Naive thymus-derived CD4-positive, alpha-beta T cell (primary cell): ENCODE measurements at places on chromosomes 13 and 19.

DNA sequence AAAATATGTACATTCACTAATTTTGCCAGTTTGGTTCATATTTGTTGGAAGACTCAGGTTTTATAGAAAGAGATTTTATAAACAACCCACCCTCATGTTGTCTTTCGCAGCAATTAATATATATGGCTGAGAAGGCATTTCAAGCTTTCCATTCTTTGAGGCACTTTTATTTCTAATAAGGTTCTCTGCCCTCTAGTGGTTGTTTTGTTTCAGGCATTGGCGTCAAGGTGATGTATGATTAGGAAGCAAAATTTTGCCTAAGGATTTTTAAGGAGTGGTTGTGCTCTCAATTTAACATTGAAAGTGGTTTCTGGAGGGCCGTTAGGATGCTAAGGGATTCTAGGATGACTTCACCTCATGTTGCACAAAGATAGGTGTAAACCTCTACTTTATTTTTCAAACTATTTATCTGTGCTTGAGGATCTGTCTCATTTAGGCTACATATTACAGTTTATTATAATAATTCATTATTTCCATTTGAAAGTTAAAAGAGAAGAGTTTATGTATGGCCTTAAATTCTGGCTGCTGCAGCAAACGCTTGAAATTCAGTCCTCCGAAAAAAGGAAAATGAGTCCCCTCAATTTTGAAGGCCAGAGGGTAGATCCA is 35.9 kb downstream of the OXGR1 start:
- no peaks in the 10 kb centered on the region for H3K4me1 ChIP-seq
- no peaks in the 10 kb centered on the region for H3K36me3 ChIP-seq
- H3K4me3 ChIP-seq = no peak overlapping the region
- DNase-seq = no peak

- H3K36me3 ChIP-seq = no peaks in the 10 kb centered on the region
- no peaks in the 10 kb centered on the region for H3K4me1 ChIP-seq
- DNase-seq = no peak
- H3K27me3 ChIP-seq = no peaks in the 10 kb centered on the region
- H3K4me3 ChIP-seq = no peak overlapping the region
These were observed 230.0 kb downstream of the MYO16 start for GRCh38 chr13:108859197-108860012.

- no peak within 1 kb of the TSS for H3K4me3 ChIP-seq
- no peaks in the 10 kb centered on the region for H3K27me3 ChIP-seq
- H3K36me3 ChIP-seq = no peaks in the 10 kb centered on the region
- no peak for DNase-seq
- no peak within 1 kb of the TSS for H3K27ac ChIP-seq
These were observed at the start of gene SACS for GRCh38 chr13:23433171-23434153. Gene SACS, minus strand, starts transcription at chr13:23433702. Its CDS starts 22,463 bp downstream, at chr13:23411239.

DNA sequence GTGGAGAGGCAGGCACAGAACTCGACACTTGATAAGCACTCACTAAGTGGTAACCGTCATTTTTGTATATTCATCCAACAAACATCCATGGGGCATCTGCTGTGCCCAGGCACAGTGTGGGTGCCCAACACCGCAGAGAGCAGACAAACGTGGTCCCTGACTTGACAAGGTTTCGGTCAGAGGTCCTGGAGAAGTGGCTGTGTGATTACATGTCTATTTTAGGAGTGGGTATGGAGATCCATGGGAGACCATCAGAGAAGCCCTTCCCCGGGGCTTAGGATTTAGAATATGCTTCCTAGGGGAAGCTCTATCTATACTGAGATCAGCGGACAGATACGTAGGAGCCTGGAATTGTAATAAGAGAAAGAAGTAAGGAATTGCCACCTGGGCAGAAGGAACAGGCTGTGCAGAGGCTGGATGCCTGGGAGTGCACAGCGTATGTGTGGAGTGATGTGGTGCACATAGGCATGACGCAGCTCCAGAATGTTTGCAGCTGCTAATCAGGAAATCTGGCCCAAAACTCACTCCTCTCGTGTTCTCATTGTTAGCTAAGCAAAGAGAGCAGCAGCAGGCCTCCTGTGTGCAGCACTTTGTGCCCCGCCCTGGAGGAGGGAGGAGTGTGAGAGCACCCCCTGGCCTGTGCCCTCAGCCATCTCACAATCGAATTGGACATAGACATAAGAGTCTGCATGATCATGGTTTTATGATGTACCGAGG is 23.0 kb upstream of the IRS2 start:
- no peak overlapping the region for H3K4me3 ChIP-seq
- H3K27ac ChIP-seq = no peak overlapping the region
- DNase-seq = no peak
- H3K36me3 ChIP-seq = no peaks in the 10 kb centered on the region

- no peaks in the 10 kb centered on the region for H3K36me3 ChIP-seq
- H3K27me3 ChIP-seq = no peaks in the 10 kb centered on the region
- no peak overlapping the region for H3K4me3 ChIP-seq
- H3K4me1 ChIP-seq = no peaks in the 10 kb centered on the region
These were observed 1181.2 kb downstream of the PCDH9 start for GRCh38 chr13:66048888-66049287.

- no peaks in the 10 kb centered on the region for H3K27me3 ChIP-seq
- H3K36me3 ChIP-seq = peaks cover 20% of the 10 kb centered on the region
- H3K4me1 ChIP-seq = no peaks in the 10 kb centered on the region
- no peak overlapping the region for H3K27ac ChIP-seq
- DNase-seq = no peak
These were observed 7.5 kb upstream of the ZNF350 start for GRCh38 chr19:51994048-51994644.

- H3K36me3 ChIP-seq = no peaks in the 10 kb centered on the region
- H3K4me3 ChIP-seq = no peak overlapping the region
- no peaks in the 10 kb centered on the region for H3K4me1 ChIP-seq
- no peak for DNase-seq
- H3K27me3 ChIP-seq = no peaks in the 10 kb centered on the region
These were observed 2.9 kb downstream of the NUMBL start for GRCh38 chr19:40687525-40688016.

- DNase-seq = no peak
- H3K36me3 ChIP-seq = no peaks in the 10 kb centered on the region
- no peaks in the 10 kb centered on the region for H3K27me3 ChIP-seq
- no peak overlapping the region for H3K27ac ChIP-seq
- H3K4me1 ChIP-seq = peaks cover 6% of the 10 kb centered on the region
These were observed 66.6 kb downstream of the GADD45B start for GRCh38 chr19:2542341-2543069.

- no peaks in the 10 kb centered on the region for H3K36me3 ChIP-seq
- no peak overlapping the region for H3K4me3 ChIP-seq
- H3K27me3 ChIP-seq = no peaks in the 10 kb centered on the region
- DNase-seq = no peak
These were observed 19.7 kb downstream of the SCEL start for GRCh38 chr13:77555246-77555645.

GRCh38 chr19:50387868-50388245 is 3.7 kb downstream of the POLD1 start:
- no peaks in the 10 kb centered on the region for H3K36me3 ChIP-seq
- no peak overlapping the region for H3K4me3 ChIP-seq
- H3K4me1 ChIP-seq = peaks cover 3% of the 10 kb centered on the region
- no peak for DNase-seq

GRCh38 chr13:51249255-51249654 is 27.1 kb downstream of the FAM124A start:
- no peaks in the 10 kb centered on the region for H3K4me1 ChIP-seq
- no peak overlapping the region for H3K27ac ChIP-seq
- DNase-seq = no peak
- no peaks in the 10 kb centered on the region for H3K36me3 ChIP-seq
- no peak overlapping the region for H3K4me3 ChIP-seq

- peak overlapping the region; percentile 100 for H3K27ac ChIP-seq
- DNase-seq = no peak
- H3K27me3 ChIP-seq = no peaks in the 10 kb centered on the region
These were observed 3.2 kb downstream of the NAPA start for GRCh38 chr19:47511681-47512080.

- no peak for DNase-seq
- H3K27ac ChIP-seq = no peak overlapping the region
- no peak overlapping the region for H3K4me3 ChIP-seq
- no peaks in the 10 kb centered on the region for H3K4me1 ChIP-seq
- no peaks in the 10 kb centered on the region for H3K27me3 ChIP-seq
These were observed 24.3 kb downstream of the CCNA1 start for GRCh38 chr13:36456577-36456976.

DNA sequence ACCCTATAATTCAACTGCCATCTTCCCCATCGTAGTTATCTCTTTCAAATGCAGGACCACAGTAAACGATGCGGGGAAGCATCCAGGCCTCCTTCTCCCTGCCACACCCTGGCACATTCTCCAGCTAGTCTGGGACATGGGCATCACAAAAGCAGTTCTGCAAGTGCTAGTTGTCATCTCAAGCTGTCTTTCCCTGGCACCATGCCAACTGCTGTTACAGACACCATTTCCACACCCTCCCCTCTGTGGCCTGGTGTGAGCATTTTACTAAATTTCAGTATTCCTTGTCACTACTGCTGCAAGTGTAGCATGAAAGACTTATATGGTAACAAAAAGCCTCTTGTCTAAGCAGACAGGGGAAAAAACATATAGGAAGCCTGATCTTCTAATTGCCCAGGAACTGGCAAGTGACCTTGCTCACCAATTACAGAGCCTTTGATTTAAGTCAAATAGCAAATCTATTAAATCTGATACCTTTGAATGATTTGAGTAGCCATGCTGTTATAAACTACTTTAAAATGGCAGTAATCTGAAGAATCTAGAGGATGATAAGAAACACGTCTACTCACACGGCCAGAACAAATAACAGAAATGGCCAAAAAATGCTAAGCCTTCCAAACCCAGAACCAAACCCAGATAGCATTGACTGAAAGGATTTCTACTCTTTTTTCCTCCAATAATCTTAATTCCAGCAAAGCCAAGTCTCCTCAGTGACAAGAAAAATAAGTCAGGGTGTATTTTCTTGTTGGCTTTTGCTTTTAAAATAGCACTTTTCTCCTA is 179.0 kb downstream of the NUFIP1 start:
- no peak overlapping the region for H3K27ac ChIP-seq
- DNase-seq = no peak
- no peaks in the 10 kb centered on the region for H3K4me1 ChIP-seq
- no peaks in the 10 kb centered on the region for H3K27me3 ChIP-seq
- no peak overlapping the region for H3K4me3 ChIP-seq

GRCh38 chr19:3005345-3005744 is 23.7 kb downstream of the TLE2 start:
- no peak overlapping the region for H3K4me3 ChIP-seq
- H3K27me3 ChIP-seq = no peaks in the 10 kb centered on the region
- H3K4me1 ChIP-seq = no peaks in the 10 kb centered on the region

DNA sequence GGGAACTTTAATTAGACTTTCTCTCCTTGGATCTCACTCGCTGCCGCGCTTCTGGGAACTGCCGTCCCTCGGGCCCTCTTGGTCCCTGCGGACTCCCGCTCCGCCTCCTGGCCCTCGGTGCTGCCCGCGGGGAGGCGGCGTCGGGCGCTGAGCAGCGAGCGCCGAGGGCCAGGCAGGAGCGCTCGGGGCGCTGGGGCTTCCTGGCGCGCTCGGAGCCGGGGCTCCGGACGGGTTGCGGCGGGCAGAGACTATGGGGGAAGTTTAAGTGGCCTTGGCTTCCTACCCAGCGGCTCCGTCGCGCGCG is 704 bp downstream of the CHST8 start:
- H3K4me1 ChIP-seq = no peaks in the 10 kb centered on the region
- H3K4me3 ChIP-seq = no peak overlapping the region
- DNase-seq = no peak
- H3K36me3 ChIP-seq = no peaks in the 10 kb centered on the region

GRCh38 chr13:76991796-76992547 is at the start of gene CLN5:
Gene CLN5, plus strand, starts transcription at chr13:76992081. Its CDS starts 18 bp downstream, at chr13:76992099.
- peak; percentile 93 for DNase-seq
- H3K36me3 ChIP-seq = peaks cover 5% of the 10 kb centered on the region
- H3K4me1 ChIP-seq = peaks cover 19% of the 10 kb centered on the region
- H3K4me3 ChIP-seq = peak within 1 kb of the TSS; percentile 87

- H3K36me3 ChIP-seq = no peaks in the 10 kb centered on the region
- H3K27ac ChIP-seq = peak overlapping the region; percentile 59
- no peaks in the 10 kb centered on the region for H3K27me3 ChIP-seq
- DNase-seq = peak; percentile 78
- H3K4me3 ChIP-seq = peak overlapping the region; percentile 37
These were observed 27.2 kb downstream of the RCBTB2 start for GRCh38 chr13:48505597-48506091.

- H3K4me1 ChIP-seq = no peaks in the 10 kb centered on the region
- H3K4me3 ChIP-seq = no peak overlapping the region
- H3K27ac ChIP-seq = no peak overlapping the region
- no peaks in the 10 kb centered on the region for H3K27me3 ChIP-seq
- no peaks in the 10 kb centered on the region for H3K36me3 ChIP-seq
These were observed 31.1 kb downstream of the CEACAM8 start for GRCh38 chr19:42563352-42564210.

GRCh38 chr13:106981051-106981450 is 413.1 kb upstream of the ARGLU1 start:
- H3K4me1 ChIP-seq = no peaks in the 10 kb centered on the region
- H3K36me3 ChIP-seq = no peaks in the 10 kb centered on the region
- H3K27ac ChIP-seq = no peak overlapping the region
- no peak overlapping the region for H3K4me3 ChIP-seq
- DNase-seq = no peak

- no peak overlapping the region for H3K27ac ChIP-seq
- no peaks in the 10 kb centered on the region for H3K27me3 ChIP-seq
- no peak for DNase-seq
- no peaks in the 10 kb centered on the region for H3K36me3 ChIP-seq
- no peaks in the 10 kb centered on the region for H3K4me1 ChIP-seq
These were observed 418.8 kb downstream of the GPC5 start for GRCh38 chr13:91817250-91817649.

GRCh38 chr13:32976056-32976805 is 40.0 kb upstream of the KL start:
- no peak for DNase-seq
- no peaks in the 10 kb centered on the region for H3K4me1 ChIP-seq
- no peaks in the 10 kb centered on the region for H3K27me3 ChIP-seq
- H3K27ac ChIP-seq = no peak overlapping the region
- no peak overlapping the region for H3K4me3 ChIP-seq

GRCh38 chr19:4691373-4691772 is 21.2 kb upstream of the MYDGF start:
- DNase-seq = no peak
- H3K27me3 ChIP-seq = no peaks in the 10 kb centered on the region
- H3K27ac ChIP-seq = no peak overlapping the region
- H3K4me3 ChIP-seq = no peak overlapping the region
- H3K4me1 ChIP-seq = no peaks in the 10 kb centered on the region

DNA sequence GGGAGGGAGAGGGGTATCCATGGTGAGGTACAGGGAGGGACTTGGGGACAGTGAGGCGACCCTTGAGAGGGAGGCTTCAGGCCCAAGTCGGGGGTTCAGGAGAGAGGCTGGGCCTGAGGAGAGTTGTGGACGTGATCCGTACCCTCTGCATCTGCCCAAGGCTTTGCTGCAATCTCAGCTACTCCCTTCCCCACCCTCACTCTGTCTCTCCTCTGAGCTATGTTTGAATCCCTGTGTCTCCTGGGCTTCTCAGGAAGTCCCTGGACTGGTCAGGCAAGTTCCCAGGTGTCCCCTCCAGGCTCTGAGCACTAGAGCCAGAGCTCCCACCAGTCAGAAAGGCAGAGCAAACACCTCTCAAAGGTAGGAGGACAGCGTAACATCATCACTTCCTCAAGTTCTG is 1.8 kb downstream of the LIN37 start:
- no peak overlapping the region for H3K27ac ChIP-seq
- peaks cover 18% of the 10 kb centered on the region for H3K4me1 ChIP-seq
- H3K27me3 ChIP-seq = no peaks in the 10 kb centered on the region
- no peak overlapping the region for H3K4me3 ChIP-seq

- no peak for DNase-seq
- no peaks in the 10 kb centered on the region for H3K27me3 ChIP-seq
- no peak overlapping the region for H3K27ac ChIP-seq
- no peak overlapping the region for H3K4me3 ChIP-seq
- H3K4me1 ChIP-seq = peaks cover 41% of the 10 kb centered on the region
These were observed 3.1 kb downstream of the AKAP11 start for GRCh38 chr13:42275098-42275471.
